NCI-H2171 (cell line): ENCODE measurements at places on chromosomes 2 and 18.

DNA sequence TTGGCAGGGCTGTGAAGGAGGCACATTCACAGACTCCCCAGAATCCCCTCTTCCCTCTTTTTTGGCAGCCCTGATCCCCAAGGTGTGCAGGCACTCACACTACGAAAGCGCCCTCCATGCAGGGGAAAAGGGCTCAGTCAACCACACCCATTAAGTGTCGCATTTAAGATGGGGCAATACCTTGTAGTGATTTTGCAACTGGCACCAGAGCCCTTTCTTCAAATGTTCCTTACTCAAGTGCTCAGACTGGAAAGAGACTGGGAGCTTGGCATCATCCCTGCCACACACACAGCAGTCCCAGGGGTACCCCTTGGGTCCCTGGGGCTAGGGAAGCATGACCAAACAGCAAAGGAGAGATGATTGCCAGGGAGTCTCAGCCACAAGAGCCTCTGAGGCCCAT, 190.1 kb downstream of the HAUS1 start:
- DNase-seq = no peak

- DNase-seq = no peak
These were observed 851.6 kb downstream of the DCC start for GRCh38 chr18:53191634-53192033.

DNA sequence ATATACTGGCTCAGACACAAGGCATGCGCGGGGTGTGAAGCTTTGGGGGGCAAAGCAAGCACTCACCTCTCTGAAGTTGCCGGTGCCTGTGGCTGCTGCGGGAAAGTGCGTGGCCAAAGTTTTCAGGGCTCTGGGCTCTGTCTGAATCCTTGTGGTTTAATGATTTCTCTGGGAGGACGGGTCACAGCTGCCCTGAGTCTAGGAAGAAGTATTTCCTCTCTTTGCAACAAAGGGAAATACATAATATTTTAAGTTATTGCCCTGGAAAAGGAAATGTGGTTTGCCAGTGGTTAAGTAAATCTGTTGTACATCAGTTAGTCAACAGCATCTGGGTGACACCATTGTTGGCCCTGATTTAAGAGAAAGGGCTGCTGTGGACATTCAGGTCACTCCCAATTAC, 56.7 kb upstream of the ZDBF2 start:
- no peak for DNase-seq

DNA sequence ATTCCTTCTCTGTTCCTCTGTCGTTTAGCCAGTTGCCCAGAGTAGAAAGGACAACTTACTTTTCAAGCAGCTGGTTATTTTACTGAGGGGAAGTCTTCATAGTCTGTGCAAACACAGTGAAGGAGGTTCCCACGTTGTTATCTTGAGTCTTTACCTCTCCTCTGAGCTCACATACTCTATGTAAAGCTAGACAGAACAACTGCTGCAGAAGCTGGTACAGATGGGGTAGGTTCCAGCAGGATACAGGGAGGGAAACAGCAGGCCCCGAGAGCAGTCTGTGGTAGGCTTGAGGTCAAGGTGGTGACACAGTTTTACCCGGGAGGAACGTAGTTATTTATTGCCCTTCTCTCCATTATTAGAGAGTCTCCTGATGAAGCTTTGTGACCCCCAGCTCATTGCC, 93.4 kb upstream of the LDLRAD4 start:
- no peak for DNase-seq

DNA sequence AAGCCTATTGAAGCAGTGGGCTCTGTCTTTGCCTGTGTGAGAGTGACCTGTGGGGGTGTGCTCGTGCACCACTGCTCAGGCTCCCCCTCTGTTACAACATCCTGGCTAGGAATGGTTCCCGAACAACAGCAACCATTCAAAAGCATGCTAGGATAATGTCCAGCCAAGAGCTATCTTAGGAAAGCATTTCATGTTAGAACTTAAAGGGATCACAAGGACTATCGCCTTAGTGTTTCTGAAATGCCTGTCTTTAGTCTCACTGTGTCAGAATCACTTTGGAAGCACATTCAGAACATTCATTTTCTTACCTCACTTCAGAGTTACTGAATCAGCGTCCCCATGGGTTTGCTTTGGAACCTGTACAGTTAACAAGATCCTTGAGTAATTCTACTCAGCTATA, 134.9 kb upstream of the DSEL start:
- DNase-seq = no peak

DNA sequence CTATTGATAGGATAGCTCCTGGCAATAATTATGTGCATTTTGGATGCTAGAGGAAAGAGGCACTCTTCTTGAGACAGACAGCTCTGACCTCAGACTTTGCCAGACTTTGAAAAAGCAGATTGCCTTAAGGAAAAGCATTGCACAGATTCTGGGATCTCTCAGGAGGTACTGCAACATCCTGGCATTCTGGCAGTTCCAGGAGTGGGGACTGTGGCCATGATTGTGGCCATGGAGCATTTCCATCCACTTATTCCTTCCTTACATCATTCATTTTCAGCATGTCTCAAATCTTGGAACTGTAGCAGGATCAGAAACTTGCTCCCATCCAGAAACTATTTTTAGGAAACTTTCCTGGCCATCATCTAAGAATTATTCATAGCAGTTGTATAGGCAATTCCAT, 144.9 kb upstream of the FOSL2 start:
- no peak for DNase-seq
